ENCODE measurements at places on chromosomes 1 and 21.

DNA sequence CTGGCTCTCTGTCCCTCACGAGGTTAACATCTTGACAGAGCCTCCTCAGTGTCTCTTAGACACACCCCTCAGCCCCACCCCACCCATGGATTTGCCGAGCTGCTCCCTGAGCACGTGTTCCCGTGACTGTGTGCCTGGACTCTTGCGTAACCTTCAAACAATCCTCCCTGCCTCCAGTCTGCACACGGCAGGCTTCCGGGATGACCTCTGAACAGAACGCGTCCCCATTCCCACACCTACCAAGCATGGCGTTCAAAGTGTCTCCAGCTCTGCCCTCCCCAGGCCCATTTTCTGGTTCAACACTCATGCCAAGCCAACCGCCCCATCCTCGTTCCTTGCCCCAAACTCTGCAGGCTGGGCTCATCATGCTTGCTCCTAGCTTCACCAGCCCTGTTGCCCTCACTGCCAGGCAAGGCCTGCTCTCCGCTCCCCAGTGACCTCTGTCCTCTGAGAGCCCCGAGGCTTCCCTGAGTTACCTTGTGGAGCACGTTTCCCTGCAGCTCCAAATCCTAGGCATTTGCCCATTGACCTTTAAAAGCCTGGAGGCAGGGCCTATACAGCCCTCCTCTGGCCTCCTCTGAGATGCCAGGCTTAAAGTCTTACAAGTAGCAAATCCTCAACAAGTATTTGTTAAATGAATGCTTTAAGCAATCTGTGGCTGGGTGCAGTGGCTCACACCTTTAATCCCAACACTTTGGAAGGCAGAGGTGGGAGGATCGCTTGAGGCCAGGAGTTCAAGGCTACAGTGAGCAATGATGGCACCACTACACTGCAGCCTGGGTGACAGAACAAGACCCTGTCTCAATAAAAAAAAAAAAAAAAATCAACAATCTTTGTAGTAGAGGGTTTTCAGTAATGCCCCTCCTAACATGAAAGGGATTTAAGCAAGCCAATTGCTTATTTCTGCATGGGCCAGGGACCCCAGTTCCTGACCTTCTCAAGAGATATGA is 5.0 kb downstream of the AGT start:
- DNase-seq = no peak

- no peak for DNase-seq
Measured at GRCh38 chr1:34746785-34747637, 7.8 kb upstream of the GJB5 start.

DNA sequence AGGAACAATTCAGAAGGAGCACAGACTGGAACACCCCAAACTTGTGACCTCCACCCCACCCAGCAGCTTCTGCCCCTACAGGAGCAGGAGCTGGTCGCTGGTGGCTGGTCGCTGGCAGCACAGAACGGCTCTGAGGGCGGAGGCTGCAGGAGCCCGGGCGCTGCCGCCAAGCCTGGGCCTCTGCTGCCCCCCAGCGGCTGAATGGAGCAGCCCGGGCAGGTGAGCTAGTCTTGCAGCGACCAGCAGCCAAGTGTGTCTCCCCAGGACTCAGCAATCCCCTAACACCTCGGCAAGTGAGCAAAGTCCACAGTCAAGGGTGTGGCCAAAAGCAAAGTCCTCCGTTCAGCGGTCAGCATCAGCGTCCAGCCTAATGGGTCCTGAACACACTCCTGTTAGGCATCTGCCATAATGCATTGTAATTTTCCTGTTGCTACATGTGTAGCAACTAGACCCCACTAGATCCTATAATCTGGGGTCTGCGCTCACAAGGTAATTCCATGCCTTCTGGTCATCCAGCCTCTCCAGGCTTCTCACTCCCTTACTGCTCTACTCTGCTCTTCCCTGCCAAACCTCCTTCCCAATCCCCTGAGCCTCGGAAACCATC is 12.1 kb upstream of the GJB5 start:
- peak; percentile 73 for DNase-seq

- DNase-seq = no peak
Measured at GRCh38 chr1:8025671-8026144, 401 bp downstream of the ERRFI1 start.

DNA sequence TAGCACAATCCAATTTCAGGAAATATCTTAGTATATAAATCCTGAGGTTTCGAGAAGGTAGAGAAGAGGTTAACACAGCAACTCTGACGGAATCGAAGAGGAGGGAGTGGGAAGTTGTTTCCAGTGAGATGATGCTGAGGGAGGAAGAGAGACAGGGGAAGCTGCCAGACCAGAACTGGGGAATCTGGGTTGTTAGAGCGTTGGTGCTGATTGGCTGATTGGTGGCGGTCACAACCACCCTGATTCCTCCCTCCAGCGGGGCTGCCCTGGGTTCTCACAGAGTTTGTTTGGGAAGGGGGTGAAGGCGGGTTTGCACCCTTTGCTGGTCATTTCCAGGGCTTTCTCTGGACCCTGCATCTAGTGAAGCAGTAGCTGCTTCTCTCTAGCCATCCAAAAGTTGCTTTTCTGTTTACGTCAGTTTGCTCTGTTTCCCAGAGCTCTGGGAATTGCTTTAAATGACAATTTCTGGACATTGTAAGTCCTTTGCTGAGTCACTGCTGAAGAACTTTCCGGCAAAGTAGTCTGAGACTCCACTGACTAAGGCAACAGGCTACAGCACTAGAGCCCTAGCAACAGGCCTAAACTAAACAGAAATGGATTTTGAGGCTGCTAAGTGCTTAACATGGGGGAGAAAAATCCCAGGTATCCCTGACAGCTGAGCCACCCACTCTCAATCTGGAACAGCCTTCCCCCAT is 90.1 kb downstream of the TENT5C start:
- DNase-seq = no peak

DNA sequence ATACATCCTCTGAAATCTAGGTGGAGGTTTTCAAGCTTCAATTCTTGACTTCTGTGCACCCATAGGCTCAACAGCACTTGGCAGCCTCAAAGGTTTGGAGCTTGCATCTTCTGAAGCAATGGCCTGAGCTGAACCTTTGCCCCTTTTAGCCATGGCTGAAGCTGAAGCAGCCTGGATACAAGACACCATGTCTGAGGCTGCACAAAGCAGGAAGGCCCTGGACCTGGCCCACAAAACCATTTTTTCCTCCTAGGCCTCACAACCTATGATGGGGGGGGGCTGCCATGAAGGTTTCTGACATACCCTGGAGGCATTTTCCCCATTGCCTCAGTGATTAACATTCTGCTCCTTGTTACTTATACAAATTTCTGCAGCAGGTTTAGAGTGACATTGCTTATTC is 173.3 kb upstream of the PRMT6 start:
- no peak for DNase-seq

GRCh38 chr1:65538086-65538485 is 117.6 kb downstream of the LEPR start:
- no peak for DNase-seq

DNA sequence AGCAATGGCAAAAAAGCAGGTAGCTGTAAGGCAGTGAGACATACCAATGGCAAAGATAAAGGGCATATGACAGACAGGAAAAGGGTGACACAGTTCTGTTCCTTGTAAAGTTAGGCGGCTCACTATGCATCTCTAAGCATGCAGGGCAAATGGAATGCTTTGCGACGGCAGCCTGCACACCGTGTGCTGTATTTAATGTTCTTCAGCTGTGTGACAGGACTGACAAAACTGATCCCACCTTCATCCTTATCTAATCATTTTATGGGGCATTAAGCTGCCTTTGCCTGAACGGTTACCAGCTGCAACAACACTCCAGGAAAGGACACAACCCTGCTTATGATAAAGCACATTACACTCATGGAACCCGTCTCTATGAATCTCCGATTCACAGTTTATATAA is 80.5 kb upstream of the VAV3 start:
- no peak for DNase-seq

GRCh38 chr1:233183226-233184020 is 112.1 kb downstream of the PCNX2 start:
- DNase-seq = no peak

DNA sequence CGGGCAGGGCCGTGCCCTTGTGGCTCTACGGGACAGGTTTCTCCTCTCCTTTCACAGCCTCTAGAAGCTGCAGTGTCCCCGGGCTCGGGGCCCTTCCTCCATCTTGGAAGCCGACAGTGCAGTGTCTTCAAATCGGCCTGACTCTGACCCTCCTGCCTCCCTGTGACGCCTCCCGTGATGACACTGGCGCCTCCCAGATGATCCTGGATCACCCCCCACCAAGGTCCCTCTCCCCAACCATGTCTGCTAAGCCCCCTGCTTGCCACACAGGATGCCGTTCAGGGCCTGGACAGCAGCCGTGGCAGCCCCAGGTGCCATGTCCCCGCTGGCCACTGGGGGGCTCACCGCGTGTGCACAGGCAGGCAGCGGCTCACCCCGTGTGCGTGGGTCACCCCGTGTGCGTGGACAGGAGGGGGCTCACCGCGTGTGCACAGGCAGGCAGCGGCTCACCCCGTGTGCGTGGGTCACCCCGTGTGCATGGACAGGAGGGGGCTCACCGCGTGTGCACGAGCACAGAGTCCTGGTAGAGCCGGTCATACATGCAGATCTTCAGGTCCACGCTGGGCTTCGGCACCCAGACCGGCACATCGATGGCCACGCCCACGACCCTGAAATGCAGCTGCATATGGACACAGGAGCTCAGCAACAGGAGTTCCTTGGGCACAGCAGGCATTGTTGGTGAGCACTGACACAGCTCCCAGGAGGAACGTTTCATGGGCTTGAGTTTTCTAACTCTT is 24.9 kb upstream of the TMEM52 start:
- DNase-seq = peak; percentile 47
